ENCODE measurements at places on chromosomes 7 and 10. TPM values are rescaled to one million over a fixed set of nuclear protein-coding genes. Genes with fewer than 3 reads are reported as not detected.

GRCh38 chr7:25624051-25624450, 395.8 kb upstream of the NPVF start:
- DNase-seq, result no peak
- no peak overlapping the region for H3K4me3 ChIP-seq
- peaks cover 3% of the 10 kb centered on the region for H3K4me1 ChIP-seq
- no peak overlapping the region for H3K27ac ChIP-seq
- H3K36me3 ChIP-seq, result no peaks in the 10 kb centered on the region

GRCh38 chr10:59595593-59595992, 114.1 kb downstream of the SLC16A9 start:
- no peaks in the 10 kb centered on the region for H3K27me3 ChIP-seq
- no peak overlapping the region for H3K27ac ChIP-seq
- H3K4me1 ChIP-seq, result no peaks in the 10 kb centered on the region
- DNase-seq, result no peak
- H3K36me3 ChIP-seq, result no peaks in the 10 kb centered on the region

The GPR15LG gene
- total RNA-seq, result not detected

GRCh38 chr7:48112401-48113165, 23.5 kb downstream of the UPP1 start:
- no peak for DNase-seq
- H3K4me3 ChIP-seq, result no peak overlapping the region
- H3K36me3 ChIP-seq, result peaks cover 17% of the 10 kb centered on the region
- H3K27ac ChIP-seq, result no peak overlapping the region

GRCh38 chr10:96613576-96613975, 26.8 kb upstream of the TM9SF3 start:
- no peak overlapping the region for H3K27ac ChIP-seq
- H3K4me3 ChIP-seq, result no peak overlapping the region
- no peaks in the 10 kb centered on the region for H3K4me1 ChIP-seq
- no peaks in the 10 kb centered on the region for H3K36me3 ChIP-seq

DNA sequence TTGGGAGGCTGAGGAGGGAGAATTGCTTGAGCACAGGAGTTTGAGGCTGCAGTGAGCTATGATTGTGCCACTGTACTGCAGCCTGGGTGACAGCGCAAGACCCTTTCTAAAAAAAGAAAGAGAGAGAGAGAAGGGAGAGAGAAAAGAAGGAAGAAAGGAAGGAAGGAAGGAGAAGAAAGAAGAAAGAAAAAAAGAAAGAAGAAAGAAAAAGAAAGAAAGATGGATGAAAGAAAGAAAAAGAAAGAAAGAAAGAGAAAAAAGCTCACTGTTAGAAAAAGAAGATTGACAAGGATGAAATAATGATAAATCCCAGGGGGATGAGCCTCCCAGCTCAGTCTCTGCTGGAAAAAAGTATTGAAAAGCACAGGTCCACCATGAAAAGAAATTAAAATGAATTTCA, 22.8 kb upstream of the CARD11 start:
- no peak overlapping the region for H3K27ac ChIP-seq
- no peak overlapping the region for H3K4me3 ChIP-seq
- DNase-seq, result no peak
- no peaks in the 10 kb centered on the region for H3K4me1 ChIP-seq

- no peak overlapping the region for H3K4me3 ChIP-seq
- H3K27me3 ChIP-seq, result no peaks in the 10 kb centered on the region
- H3K36me3 ChIP-seq, result peaks cover 5% of the 10 kb centered on the region
- peak; percentile 7 for DNase-seq
These were observed 49.4 kb downstream of the NOD1 start for GRCh38 chr7:30429156-30429530.

The IFIT3 gene
- total RNA-seq, result 0.55 TPM

Measured in H9 (cell line).